ENCODE measurements at places on chromosomes 13 and 19. TPM values are rescaled to one million over a fixed set of nuclear protein-coding genes. Genes with fewer than 3 reads are reported as not detected.

BCL2L12 gene
- 10.7 TPM for total RNA-seq

TTC9B gene
- total RNA-seq, result not detected

NRTN gene
- 0.42 TPM for total RNA-seq

SGCG gene
- 2.9 TPM for total RNA-seq

ZNF556 gene
- not detected for total RNA-seq

USHBP1 gene
- 11.3 TPM for total RNA-seq

HCST gene
- 20.9 TPM for total RNA-seq

SPC24 gene
- total RNA-seq, result 0.77 TPM

FGF22 gene
- total RNA-seq, result 0.22 TPM

GIPC3 gene
- total RNA-seq, result 1.8 TPM

YJEFN3 gene
- 3.1 TPM for total RNA-seq

EHD2 gene
- total RNA-seq, result 327 TPM

PRDX2 gene
- 238 TPM for total RNA-seq

NANOS3 gene
- total RNA-seq, result not detected

KIR2DL4 gene
- 0.22 TPM for total RNA-seq

CCDC8 gene
- total RNA-seq, result 2.9 TPM

ADM5 gene
- total RNA-seq, result 1.3 TPM

CGB1 gene
- not detected for total RNA-seq

CGB3 gene
- not detected for total RNA-seq

ZNF566 gene
- 12.7 TPM for total RNA-seq

PABPC3 gene
- total RNA-seq, result 0.29 TPM

CLEC17A gene
- not detected for total RNA-seq

ZNF497 gene
- total RNA-seq, result 0.19 TPM

FAM124A gene
- 11.5 TPM for total RNA-seq

POU2F2 gene
- total RNA-seq, result 2.7 TPM

ERFL gene
- total RNA-seq, result 0.19 TPM

FBXO27 gene
- 21.7 TPM for total RNA-seq

FBN3 gene
- not detected for total RNA-seq

C19orf67 gene
- not detected for total RNA-seq

POP4 gene
- total RNA-seq, result 57.4 TPM

IQCN gene
- total RNA-seq, result 2.8 TPM

SHD gene
- total RNA-seq, result not detected

TMEM238 gene
- 0.90 TPM for total RNA-seq

Data from mesenteric fat pad (tissue), 1 donor.